ENCODE measurements at places on chromosomes 16 and 17.

DNA sequence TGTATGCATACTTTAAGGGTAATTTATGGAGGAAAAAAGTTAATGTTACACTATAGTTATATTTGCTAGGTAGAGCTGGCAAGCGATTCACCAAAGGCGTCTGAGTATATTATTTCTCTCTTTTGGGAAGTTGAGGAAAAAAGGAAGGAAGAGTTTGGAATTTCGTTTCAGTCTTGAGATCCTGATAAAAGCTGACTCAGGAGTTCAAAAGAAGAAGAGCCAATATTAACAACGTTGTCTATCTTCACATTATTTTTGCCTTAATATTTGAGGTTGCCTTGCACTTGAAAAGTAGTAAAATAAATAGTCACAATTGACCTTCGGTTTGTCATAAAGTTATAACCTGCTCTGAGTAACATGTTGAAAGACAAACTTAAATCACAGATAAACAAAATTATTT lies 888.6 kb downstream of the KCNJ2 start:
- DNase-seq, result no peak

DNA sequence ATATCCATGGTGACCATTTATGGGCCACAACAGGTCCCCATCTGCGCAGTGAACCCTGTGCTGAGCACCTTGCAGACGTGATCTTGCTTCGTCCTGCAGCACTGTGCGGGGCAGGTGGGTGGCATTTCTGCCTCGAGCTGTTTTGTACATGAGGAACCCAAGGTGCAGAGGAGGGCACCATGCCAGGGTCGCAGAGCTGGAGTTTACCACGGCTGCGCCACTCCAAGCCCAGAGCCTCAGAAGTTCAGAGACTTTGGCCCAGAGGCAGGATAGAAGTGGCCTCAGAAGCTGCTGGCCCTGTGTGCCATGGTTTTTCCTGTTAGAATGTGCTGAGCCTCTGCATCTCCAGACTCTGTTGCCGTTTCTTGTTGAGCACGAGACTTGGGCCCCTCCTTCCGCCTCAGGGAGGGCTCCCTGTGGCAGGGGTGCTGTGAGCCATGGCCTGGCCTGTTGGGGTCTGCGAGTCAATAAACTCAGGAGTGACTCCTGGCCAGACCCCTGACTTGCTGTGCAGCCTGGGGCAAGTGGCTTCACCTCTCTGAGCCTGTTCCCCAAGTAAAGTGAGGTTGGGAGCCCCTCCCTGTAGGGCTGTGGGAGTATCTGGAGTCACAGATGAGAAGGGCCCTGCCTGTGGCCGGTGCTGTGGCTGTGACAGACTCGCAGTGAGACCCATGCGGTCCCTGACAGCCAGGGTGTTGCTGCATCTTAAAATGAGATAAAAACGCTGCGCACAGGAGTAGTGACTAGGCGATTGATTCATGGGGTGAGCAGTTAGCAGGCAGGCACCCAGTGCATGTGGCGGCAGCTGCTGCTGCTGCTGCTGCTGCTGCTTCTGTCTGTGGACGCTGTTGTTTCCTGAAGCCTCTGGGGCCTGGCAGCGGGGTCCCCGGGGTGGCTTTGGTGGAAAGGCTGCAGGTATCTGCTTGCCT lies 11.8 kb downstream of the MAP2K3 start:
- no peak for DNase-seq

GRCh38 chr17:4540687-4541327 lies 14.4 kb downstream of the MYBBP1A start:
- no peak for DNase-seq

DNA sequence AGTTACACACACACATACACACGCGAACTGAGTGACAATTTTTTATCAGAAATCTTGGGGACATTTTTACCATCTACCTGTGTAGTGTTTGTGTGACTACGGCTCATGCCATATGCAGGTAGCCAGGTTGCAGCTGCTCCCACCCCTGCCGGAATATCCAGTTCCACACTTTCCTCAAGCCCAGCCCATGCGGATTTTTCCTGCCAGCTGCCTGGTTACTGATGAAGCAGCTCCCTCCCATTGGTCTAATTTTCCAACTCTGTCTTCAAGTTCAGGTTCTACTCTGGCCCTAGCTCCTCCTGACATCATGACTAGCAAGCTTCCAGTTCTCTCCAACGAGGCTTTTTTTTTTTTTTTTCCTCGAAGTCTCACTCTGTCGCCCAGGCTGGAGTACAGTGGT lies 4.8 kb downstream of the GSG1L2 start:
- no peak for DNase-seq

DNA sequence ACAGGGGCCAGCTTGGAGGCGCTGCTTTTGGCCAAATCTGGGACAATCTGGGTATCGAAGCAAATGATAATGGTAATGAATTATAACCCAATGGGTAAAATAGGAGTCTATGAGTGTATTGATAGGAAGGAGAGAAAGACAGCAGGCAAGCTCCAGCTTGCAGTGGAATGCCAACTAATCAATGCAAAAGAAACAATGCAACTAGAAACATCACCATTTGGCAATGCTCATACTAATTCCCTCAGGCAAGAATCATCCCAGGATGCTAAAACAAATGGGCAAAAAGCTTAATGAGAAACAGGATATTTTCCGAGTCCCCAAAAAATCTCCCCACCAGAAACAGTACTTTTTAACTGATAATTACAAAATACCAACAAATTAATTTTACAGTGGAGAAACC lies 64.7 kb downstream of the ADCY9 start:
- no peak for DNase-seq

DNA sequence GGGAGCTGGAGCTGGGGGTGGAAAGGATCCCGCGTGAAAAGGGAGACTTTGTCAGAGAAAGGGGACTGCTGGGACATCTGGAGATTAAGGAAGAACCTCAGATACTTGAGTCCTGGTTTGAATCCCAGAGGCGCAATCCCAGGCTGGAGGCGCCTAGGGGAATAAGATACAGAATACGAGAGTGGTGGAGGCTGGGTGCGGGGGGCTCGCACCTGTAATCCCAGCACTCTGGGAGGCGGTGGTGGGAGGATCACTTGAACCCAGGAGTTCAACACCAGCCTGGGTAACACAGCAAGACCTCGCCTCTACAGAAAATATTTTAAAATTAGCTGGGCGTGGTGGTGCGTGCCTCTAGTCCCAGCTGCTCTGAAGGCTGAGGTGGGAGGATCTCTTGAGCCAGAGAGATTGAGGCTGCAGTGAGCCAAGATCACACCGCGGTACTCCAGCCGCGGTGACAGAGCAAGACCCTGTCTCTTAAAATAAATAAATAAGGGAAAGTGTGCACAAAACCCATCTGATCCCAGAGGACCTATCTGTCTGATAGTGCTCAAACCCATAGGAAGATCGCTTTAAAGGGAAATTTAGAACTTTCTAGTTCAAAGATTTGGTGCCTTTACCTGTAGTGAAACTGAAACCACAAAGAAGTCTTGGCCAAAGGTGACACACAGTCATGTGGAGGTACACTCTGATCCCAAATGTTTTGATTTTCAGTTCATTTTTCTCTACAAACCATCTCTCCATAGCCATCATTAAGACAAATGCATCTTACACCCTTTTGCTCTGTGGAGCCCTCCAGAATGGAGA lies 617 bp upstream of the SCRN2 start:
- DNase-seq, result no peak

- no peak for DNase-seq
Observed at GRCh38 chr16:9124908-9125584, 33.6 kb downstream of the HAPSTR1 start.

- DNase-seq, result no peak
Observed at GRCh38 chr17:60586288-60586974, 13.6 kb upstream of the PPM1D start.

GRCh38 chr16:10966129-10966528 lies 21.8 kb downstream of the CLEC16A start:
- no peak for DNase-seq

DNA sequence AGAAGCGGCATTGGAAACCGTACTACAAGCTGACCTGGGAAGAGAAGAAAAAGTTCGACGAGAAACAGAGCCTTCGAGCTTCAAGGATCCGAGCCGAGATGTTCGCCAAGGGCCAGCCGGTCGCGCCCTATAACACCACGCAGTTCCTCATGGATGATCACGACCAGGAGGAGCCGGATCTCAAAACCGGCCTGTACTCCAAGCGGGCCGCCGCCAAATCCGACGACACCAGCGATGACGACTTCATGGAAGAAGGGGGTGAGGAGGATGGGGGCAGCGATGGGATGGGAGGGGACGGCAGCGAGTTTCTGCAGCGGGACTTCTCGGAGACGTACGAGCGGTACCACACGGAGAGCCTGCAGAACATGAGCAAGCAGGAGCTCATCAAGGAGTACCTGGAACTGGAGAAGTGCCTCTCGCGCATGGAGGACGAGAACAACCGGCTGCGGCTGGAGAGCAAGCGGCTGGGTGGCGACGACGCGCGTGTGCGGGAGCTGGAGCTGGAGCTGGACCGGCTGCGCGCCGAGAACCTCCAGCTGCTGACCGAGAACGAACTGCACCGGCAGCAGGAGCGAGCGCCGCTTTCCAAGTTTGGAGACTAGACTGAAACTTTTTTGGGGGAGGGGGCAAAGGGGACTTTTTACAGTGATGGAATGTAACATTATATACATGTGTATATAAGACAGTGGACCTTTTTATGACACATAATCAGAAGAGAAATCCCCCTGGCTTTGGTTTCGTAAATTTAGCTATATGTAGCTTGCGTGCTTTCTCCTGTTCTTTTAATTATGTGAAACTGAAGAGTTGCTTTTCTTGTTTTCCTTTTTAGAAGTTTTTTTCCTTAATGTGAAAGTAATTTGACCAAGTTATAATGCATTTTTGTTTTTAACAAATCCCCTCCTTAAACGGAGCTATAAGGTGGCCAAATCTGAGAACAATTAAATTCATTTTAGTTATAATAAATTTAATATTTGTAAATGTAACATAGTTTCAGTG lies 1.7 kb downstream of the HEXIM1 start:
- DNase-seq, result no peak

- no peak for DNase-seq
Observed at GRCh38 chr17:50787106-50787505, 19.8 kb upstream of the ANKRD40CL start.

GRCh38 chr17:46176975-46177374 lies 16.3 kb downstream of the KANSL1 start:
- no peak for DNase-seq

- DNase-seq, result no peak
Observed at GRCh38 chr16:83066011-83066410, 439.2 kb downstream of the CDH13 start.

DNA sequence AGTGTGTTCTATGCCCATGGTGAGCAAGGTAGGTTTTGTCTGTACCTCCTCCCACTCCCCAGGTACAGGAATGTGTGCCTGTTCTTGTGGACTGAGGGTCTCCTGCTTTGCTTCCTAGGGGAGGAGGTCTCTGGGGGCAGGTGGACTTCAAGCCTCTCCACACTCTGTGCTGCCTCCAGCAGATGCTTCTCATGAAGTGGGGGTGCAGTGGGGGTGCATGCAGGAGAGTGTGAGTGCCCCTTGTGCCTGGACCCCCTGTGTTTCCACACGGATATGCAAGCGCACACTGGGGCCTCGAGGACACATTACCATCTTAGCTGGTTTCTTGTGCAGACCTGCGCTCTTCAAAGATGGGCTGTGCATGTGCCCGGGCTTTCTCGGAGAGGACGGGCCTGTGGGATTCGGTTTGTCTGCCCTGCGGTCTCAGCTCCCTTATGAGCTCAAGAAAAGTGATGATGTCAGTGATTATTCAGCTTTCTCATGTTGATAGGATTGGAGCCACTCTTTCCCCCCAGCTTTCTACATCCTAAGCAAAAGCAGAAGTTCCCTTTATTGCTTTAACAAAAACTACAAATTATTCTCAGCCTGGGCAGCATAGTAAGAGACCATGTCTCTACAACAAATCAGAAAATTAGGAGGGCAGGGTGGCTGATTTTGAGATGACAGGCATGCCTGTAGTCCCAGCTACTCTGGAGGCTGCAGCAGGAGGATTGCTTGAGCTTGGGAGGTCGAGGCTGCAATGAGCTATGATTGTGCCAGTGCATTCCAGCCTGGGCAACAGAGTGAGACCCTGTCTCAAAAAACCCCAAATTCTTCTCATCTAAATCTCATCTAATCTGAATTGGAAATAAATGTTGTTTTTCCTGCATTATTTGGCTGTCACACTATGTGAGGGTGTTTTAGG lies 86.8 kb downstream of the RPTOR start:
- no peak for DNase-seq

DNA sequence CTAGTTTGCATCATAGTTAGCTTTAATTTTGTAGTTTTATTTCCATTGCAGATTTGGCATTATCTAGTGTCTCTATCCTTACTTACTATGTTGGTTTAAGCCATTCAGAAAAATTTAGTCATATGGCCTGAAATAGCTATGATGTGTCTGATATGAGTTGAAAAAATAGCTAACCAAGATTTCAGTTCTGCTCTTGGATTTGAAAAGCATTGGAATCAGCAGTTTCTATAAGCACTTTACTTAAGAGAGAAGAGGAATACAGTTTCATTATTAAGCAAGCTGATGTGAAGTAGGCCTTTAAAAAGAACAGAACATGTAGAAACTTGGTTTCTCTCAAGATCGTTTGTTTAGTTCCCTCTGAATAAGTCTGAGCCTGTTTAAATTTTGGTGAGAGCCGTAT lies 25.9 kb downstream of the LPCAT2 start:
- no peak for DNase-seq

DNA sequence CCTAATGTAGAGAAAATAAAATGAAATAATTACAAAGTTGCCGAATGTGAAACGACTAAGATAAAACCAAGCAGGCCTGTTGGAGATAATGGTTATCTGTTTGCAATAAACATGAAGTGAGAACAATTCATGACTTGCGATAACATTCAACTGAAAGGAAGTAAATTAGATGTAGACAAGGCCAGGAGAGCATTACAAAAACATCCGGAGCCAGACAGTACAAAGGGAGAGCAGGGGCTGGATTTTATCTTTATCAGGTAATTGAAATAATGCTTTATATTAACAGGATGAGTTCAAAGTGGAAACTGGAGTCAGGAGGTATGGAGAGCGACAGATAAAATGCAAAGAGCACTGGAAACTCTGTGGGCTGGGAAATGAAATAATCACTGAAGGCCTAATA lies 265.6 kb upstream of the GOT2 start:
- no peak for DNase-seq

- DNase-seq, result no peak
Observed at GRCh38 chr16:14668556-14669223, 25.4 kb downstream of the PLA2G10 start.

- no peak for DNase-seq
Observed at GRCh38 chr16:68373528-68374245, 62.9 kb downstream of the PRMT7 start.

GRCh38 chr17:49610883-49611584 lies 35.4 kb downstream of the NXPH3 start:
- no peak for DNase-seq

DNA sequence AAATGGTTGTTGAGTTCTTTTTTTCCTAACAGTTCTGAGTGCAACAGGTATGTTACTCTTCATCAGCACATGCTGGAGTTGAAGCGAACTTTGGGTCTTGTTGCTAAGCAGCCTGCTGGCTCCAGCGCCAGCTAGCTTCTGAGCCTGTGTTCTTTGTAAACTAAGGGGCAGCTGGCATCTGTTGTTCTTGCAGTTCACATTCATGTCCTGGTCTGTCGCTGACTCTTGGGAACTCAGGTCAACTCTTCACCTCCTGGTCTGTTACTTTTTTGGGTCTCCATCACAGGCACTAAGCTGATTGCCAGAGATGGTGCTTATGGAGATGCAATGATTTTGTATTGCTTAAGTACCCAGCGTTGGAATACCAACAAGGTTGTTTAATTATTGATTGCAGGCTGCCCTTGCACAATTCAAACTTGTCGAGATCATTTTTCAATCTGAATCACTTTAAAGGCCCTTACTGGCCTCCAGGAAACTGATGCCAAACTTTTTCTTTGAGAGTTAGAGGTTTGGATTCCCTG lies 40.9 kb downstream of the USP10 start:
- no peak for DNase-seq
